Gastrocnemius medialis (tissue), 4 donors: ENCODE measurements at places on chromosomes 11 and 22.

DNA sequence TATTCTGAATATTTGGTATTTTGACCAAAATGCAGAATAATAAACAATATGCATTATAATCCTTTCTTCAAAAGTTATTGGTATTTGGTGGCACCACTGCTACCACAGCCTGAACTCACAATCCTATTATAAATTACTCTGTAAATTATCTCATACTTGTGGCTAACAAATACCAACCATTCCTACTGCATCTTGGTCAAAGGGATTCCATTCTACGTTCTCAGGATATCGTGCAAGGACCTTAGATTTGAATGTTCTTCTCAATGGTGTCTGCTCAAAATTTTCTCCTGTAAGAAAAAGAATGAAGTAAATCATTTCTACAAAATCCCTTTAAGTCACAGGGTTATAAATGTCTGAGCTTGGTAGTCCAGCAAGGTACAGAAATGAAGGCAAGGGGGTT, 58.7 kb downstream of the DENND5A start:
- no peak for DNase-seq

GRCh38 chr11:90635151-90635550, 412.3 kb upstream of the CHORDC1 start:
- no peak for DNase-seq

GRCh38 chr22:24550902-24551435, 4.0 kb downstream of the GUCD1 start:
- DNase-seq = no peak

- DNase-seq = no peak
Measured at GRCh38 chr11:6742260-6742659, 29.5 kb downstream of the OR2AG2 start.

- DNase-seq = no peak
Measured at GRCh38 chr11:26676641-26677040, 45.2 kb downstream of the SLC5A12 start.

DNA sequence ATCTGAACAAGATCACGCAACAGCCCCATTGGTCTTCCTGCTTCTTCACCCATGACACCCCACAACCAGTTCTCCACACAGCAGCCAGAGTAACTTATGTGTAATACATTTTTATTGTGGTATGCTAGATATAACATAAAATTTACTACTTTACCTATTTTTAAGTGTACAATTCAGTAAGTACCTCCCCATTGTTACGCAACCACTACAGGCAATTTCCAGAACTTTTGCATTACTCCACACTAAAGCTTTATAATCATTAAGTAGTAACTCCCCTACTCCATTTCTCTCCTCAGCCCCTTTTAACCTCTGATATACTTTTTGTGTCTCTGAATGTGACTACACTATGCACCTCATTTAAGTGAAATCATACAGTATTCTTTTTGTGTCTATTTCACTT, 575.4 kb upstream of the CADM1 start:
- no peak for DNase-seq

DNA sequence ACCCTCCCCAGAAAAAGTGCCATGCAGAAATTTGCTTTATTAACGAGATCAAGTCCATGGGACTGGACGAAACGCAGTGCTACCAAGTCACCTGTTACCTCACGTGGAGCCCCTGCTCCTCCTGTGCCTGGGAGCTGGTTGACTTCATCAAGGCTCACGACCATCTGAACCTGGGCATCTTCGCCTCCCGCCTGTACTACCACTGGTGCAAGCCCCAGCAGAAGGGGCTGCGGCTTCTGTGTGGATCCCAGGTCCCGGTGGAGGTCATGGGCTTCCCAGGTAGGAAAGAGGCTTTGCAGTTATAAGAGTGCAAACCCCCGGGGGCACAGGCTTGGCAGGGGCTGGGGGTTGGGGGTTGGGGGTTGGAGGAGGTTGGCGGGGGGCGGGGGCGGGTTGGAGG, 4.2 kb downstream of the APOBEC3H start:
- DNase-seq = no peak

- peak; percentile 87 for DNase-seq
Measured at GRCh38 chr11:47152953-47153950, 23.4 kb downstream of the ARFGAP2 start.

GRCh38 chr22:42680648-42681047, 31.5 kb upstream of the CYB5R3 start:
- peak; percentile 58 for DNase-seq

DNA sequence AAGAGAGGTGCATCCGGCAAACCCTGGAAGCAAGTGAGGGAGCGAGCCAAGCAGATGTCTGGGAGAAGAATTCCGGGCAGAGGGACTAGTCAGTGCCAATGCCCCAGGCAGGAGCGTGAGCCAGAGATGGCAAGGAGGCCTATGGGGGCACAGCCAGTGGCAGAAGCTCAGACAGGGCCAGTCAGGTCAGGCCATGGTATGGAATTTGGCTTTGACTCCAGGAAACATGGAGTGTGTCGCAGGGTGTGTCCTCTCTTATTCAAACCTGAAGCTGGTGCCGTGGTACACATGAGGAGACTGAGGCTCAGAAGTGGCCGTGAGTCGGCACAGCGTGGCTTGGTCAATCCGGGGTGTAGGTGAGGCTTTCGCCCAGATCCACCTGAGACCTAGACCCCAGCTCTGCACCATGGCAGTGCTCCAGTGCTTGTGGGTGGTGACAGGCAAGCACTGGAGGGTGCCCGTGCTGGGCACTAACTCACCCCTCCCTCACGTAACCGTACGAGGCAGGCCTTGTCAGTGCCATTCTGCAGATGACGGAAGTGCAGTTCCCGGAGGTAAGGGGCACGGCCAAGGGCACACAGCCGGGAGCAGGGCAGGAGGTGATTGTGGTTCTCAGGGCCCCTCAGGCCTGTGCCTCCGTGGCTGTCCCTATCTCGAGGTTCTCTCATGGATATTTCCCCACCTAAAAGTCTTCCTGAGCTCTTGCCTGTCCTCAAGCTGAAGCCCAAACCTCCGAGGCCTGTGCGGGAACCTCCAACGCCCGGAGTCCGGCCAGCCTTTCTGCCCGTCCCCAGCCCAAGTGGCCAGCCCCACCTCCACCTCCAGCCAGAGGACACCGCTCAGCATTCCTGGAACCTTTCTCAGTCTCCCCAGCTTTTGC, 10.6 kb upstream of the SPI1 start:
- DNase-seq = no peak

DNA sequence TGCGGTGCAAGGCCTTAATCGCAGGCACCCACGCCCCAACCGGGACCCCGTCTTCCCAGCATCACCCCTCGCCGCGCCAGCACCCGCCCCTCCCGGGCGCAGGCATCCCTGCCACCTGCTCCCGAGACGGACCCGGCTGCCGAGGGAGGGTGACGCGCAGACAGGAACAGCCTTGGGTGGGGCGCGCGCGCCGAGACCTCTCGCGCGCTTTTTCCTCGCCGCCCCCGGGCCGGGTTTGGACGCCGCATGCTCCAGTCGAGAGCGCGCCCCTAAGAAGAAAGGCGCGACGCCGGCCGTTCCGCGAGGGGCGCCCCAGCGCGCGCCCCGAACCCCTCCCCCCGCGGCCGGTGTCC, 504 bp downstream of the CFL1 start:
- no peak for DNase-seq

GRCh38 chr11:7484131-7484530, 1.2 kb upstream of the OLFML1 start:
- DNase-seq = no peak

- peak; percentile 83 for DNase-seq
Measured at GRCh38 chr22:46676881-46677280, 56.7 kb downstream of the GRAMD4 start.

GRCh38 chr11:64746486-64746885, 2.5 kb upstream of the RASGRP2 start:
- no peak for DNase-seq

GRCh38 chr11:8221046-8221723, 42.5 kb downstream of the LMO1 start:
- no peak for DNase-seq

DNA sequence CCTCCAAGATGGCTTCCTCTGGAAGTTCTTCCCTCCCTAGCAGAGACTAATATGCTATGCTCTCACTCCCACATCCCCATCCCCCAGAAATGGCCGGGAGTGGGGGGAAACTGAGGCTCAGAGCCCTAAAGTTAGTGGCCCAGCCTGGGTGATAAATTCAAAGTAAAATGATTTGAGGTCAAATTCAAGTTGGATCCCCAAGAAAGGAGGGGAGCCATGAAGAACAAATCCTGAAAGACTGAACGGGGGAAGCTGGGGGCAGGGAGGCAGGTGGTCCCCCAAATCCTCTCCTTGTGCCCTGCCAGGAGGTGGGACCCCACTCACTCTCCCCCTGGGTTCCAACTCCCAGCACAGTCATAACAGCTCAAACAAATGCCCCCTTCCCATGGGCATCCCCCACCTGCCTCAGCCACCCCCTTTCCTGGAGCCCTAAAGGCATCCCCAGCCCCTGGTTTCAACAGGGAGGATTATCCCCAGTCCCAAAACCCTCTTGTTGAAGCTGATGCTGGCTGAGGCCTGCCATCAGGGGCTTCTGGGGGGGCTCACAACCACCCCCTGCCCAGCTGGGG, 1.1 kb downstream of the CBX6 start:
- DNase-seq = no peak

DNA sequence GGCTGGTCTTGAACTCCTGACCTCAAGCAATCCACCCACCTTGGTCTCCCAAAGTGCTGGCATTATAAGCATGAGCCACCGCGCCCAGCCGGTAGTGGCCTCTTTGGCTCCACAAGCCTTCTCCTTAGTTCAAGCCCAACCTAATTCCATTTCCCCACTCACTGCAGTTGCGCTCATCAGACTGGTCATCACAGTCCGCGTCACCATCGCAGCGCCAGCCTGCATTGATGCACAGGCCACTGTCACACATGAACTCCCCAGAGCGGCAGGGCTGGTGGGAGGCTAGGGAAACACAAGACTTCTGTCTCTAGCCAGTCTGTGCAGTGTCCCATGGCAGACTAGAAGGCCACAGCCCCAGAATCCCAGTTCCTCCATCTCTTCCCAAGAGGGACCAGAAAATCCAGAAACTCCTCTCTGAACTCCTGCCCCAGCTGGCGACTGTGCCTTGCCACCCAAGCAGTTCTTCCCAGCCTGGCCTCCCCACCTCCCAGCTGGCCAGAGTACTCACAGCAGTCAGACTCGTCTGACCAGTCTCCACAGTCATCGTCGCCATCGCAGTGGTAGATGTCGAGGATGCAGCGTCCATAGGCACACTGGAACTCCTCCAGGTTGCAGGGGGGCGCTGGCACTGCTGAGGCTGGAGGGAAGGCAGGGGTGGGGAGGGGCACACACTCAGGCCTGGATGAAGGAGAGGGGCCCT, 19.8 kb downstream of the LRP4 start:
- DNase-seq = no peak

GRCh38 chr11:47889714-47890441, 41.7 kb upstream of the NUP160 start:
- DNase-seq = no peak

DNA sequence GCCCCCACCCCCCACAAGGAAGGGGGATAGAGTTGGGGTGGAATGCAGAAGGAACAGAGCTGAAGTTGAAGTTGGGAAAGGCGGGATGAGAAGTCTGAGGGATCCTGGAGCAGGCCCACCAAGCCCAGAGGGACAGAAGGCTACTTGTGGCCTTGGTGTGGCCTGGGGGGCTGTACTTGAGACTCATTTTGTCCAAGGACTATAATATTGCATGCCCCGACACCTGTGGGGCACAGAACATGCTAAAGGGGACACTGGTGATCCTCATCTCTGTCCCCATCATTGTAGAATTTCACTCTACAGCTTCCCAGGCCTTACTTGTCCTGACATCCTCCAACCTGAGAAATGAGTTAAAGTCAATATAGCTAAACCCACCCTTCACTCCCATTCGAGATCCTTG, 1.3 kb downstream of the ESAM start:
- DNase-seq = no peak
